ENCODE measurements at places on chromosomes 2 and 18.

- no peak for DNase-seq
Observed at GRCh38 chr2:11495844-11496681, 30.1 kb upstream of the E2F6 start.

- DNase-seq: no peak
Observed at GRCh38 chr18:62518460-62519375, 4.1 kb upstream of the ZCCHC2 start.

GRCh38 chr2:129055824-129056223, 737.2 kb upstream of the HS6ST1 start:
- DNase-seq: no peak

DNA sequence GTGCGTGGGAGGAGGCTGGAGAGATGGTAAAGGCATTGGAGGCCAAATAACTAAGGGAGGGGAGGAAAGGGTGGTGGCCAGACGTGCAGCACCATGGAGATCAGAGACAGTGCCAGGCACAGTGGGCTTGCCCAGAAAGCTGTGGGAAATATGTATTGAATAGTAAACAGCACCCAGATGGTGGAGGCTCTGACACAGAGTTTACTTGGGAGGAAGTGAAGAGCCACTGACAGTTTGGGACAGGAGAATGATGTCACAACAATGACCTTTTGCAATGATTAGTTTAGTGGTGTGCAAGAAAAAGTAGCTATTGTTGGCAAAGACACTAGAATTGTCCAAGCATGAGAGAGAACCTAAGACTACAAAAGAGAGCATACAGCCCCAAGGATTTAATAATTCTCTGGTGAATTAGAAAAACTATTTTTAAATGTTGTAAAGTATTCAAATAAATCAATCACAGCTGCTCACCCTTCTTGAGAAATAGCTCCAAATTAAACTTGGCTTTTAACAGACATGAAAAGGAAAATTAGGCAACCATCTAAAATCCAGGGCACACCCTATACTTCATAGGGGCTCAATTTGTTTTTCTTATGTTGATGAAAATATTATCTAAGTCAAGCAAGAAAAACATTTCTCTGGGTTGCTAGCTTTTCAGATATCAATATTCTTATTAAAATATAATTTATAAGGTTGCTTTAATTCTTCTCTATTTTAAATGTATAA, 458.7 kb upstream of the HNRNPA3 start:
- DNase-seq: no peak

DNA sequence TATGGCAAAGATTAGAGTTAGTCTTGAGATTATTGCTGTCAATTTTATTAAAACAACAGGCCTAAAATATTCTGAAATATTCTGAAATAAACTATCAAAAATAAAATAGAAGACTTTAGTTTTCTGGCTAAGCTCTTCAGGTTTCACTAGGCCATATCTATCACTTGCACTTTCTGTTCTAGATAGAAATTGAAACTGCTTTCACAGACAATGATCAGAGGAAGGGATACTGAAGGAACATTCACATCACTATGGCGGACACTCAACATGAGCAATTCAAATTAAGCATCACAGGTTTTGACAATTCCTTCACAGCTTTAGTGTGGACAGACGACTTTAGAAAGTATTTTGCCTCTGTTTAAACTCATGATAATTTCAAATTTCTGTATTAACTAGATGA, 586.4 kb upstream of the REG3G start:
- DNase-seq: no peak

GRCh38 chr2:27074738-27075565, 3.5 kb upstream of the EMILIN1 start:
- DNase-seq: peak; percentile 27

GRCh38 chr2:134170294-134170693, 83.6 kb upstream of the MGAT5 start:
- DNase-seq: no peak

- no peak for DNase-seq
Observed at GRCh38 chr2:181289698-181290097, 167.5 kb upstream of the ITGA4 start.

- peak; percentile 46 for DNase-seq
Observed at GRCh38 chr2:159968279-159968900, 94.0 kb downstream of the PLA2R1 start.

DNA sequence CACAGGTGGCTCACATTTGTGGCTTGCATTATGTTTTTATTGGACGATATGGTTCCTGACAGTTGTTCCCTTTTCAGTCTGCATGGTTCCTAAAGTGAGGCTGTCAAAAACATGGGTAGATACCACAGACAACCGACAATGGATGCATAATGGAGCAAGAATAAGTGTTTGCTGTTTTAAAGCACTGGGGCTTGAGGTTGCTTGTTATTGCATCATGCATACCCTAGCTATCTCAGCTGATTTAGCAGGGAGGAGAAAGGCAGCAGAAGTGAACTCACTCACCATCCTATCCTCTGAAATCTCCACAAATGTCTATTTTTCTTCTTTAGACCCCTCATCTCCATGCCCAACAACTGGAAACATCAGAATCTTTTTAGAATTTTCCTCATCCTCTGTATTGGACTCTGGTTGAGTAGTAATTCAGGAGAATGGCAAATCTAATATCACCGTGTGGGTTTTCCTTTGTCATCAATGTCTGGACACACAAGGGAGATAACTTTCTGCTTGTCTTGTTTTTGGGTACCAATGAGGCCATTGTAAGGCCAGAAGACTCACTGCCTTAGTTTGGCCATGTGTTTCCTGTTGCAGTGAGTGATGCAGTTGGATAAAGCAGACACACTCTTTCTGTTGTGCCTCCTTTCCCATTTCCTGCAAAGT, 46.7 kb downstream of the FBXO48 start:
- no peak for DNase-seq

- no peak for DNase-seq
Observed at GRCh38 chr18:62285281-62285680, 39.8 kb upstream of the TNFRSF11A start.

GRCh38 chr18:37407571-37407970, 158.0 kb downstream of the CELF4 start:
- no peak for DNase-seq

DNA sequence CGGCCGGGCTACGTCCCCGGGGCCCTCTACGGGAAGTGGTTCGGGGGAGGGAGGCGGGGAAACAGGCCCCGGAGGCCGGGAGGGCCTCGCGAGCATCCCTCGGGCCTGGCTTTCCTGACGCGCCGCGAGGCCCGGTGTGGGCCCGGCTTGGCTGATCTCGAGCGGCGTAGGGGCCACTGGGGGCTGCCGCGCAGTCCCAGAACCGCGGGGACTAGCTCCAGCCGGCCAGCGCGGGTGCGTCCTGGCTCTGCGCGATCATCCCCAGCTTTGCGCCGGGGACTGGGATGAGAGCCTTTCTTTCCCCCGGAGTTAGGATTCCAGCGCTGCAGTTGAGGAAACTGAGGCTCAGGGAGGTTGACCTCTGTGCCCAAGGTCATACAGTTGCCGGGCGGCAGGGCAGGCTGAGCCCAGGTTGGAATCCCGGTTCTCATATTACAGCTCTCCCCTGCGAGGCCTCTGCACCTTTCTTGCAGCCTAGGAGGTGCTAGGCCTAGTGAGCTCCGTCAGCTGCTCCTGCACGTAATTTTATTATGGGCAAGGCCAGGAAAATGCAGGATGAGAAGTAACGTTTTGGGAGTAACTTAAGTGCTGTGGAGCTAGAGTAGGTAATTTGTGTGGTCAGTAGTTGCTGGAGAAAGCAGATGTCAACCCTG, 501 bp downstream of the LPIN1 start:
- peak; percentile 57 for DNase-seq

GRCh38 chr2:15907461-15908324, 32.7 kb upstream of the MYCN start:
- DNase-seq: no peak

DNA sequence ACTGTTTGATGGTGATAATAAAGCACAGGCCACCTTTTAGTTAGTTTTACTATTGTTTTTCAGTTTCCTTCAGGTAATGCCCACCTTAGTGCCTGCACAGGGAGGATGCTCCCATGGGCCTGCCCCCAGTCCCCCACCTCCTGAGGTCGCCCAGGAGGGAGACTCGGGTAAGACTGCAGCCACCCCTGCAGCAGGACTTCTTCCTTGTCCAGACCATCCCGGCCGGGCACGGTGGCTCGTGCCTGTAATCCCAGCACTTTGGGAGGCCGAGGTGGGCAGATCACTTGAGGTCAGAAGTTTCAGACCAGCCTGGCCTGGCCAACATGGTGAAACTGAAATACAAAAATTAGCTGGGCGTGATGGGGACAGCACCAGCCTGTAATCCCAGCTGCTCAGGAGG, 68.1 kb upstream of the TANC1 start:
- no peak for DNase-seq

GRCh38 chr2:167471734-167472133, 583.5 kb downstream of the XIRP2 start:
- DNase-seq: no peak

GRCh38 chr2:216194013-216194412, 84.9 kb downstream of the XRCC5 start:
- DNase-seq: no peak

DNA sequence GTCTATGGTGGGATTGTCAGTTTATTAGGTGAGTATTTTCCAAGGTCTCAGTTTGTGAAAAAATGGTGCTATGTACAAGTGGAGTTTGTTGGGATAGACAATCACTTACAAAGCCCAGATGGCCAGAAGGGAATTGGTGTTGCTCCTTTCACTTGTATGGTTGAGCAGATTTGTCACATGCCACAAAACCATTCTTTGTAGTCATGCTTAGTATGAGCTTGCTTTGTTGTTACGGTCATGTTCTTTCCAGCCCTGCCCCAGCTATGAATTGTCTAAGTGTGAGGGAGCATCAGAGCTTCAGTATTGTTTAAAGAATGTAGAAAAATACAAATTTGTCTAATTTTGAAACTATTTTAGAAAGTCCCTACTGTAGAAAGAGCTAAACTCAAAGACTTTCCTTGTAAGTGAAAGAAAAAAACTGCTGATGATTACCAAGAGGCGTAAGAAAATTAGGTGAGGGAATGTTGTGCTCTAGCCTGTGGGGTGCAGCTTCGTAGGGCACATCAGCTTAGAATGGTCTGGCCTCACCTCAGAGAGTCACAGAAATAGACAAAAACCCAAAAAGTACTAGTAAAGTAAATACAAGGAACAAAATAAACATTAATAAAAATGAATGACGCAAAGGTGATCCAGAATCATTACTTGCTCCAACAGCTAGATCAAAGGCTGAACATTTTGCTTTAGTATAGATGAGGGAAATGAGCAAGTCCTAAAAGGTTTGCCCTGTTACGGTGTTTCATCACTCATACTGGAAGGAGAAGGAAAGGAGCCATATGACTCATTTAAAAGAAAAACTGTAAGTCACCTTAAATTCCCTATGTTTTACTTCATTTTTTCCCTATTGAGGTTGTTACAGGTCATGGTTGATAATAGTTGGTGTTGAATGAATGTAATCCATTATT, 9.2 kb downstream of the TGIF1 start:
- no peak for DNase-seq

DNA sequence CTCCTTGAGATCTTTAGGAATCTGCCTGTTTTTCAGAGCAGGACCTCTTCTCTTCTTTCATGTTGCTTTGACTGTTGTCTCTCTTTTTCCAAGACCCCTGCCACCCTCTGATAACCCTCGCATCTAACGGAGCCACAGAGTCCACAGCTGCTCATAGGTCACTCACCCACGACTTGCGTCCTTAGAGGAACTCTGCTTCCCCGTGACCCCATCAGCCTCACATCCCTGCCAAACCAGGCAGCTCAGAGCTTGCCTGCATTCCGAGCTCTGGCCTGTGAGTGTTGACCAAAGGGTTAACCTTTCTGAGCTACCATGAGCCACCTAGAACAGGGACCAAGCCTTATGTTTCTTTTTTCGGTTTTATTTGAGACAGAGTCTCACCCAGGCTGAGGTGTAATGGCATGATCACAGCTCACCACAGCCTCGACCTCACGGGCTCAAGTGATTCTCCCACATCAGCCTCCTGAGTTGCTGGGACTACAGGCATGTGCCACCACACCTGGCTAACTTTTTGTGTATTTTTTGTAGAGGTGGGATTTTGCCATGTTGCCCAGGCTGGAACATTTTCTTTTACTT, 36.4 kb downstream of the CABLES1 start:
- no peak for DNase-seq

DNA sequence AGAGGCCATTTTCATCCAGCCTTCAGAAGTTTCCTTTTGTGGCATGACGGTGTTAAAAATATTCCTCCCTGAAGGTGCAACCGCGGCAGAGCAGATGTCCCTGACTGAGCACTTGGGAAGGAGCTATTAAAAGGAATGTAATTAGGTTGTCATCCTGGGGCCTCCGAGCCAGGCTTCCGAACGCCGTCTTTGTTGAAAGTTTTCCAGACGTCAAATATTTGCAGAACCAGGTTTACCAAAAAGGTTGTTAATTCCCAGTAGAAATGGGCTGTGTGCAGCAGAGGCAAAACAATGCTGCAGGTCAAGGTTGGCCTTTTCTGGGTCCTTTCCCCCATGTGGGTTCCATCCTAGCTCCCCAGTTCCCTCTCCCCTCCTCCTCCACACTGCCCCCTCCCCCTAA, 110.0 kb upstream of the STPG4 start:
- no peak for DNase-seq

GRCh38 chr18:5840547-5840946, 54.8 kb downstream of the TMEM200C start:
- no peak for DNase-seq

- peak; percentile 50 for DNase-seq
Observed at GRCh38 chr2:215435280-215435869, 493 bp downstream of the FN1 start.

DNA sequence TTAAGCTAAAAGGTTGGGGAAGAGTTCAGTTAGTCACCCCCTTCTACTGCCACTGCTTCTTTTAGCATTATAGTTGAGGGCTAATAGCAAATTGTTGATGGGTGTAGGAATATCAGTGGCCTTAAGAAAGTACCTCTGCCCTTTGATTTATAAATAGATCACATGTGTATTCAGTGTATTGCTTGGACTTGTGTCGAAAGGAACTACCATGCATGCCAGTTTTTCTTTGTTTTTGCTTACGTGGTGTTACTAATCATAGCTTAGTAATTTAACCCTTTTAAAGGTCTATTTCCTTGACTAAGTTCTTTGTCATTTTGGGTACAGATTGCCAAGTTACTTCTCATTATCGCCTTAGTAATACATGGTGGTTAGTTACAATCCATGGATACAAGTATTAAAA, 85.6 kb downstream of the MIB1 start:
- no peak for DNase-seq

DNA sequence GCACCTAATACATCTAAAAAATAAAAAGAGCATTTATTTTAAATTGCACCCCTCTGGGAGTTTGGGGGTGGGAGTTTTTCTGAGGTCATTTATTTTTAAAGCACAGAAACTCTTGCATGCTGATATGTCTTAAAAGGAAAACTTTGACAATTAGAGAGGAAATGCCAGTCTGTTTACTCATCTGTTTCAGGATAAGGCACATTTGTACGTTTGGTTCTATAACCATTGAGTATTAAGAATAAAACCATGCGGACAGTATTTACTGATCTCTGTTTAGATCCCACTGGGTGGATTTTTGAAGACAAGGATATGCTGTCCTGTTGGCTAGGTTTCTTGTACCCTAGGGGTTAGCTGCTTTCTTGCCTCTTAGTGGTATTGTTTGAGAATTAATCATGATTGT, 122.9 kb downstream of the TANC1 start:
- no peak for DNase-seq

GRCh38 chr2:172283476-172283875, 143.9 kb upstream of the ITGA6 start:
- DNase-seq: no peak

- DNase-seq: peak; percentile 53
Observed at GRCh38 chr2:237072067-237072931, 13.4 kb upstream of the COPS8 start.

GRCh38 chr2:29000481-29000880, 19.4 kb downstream of the TOGARAM2 start:
- DNase-seq: no peak

- no peak for DNase-seq
Observed at GRCh38 chr2:188360485-188361263, 69.0 kb downstream of the GULP1 start.

Measured in NCI-H345 (cell line).